ENCODE measurements at places on chromosomes 13 and 19.
A peak's percentile ranks its signal among the peaks of the same experiment; 100 is the strongest.

GRCh38 chr13:20565115-20565736 is 1.7 kb upstream of the IFT88 start:
- no peak for DNase-seq

DNA sequence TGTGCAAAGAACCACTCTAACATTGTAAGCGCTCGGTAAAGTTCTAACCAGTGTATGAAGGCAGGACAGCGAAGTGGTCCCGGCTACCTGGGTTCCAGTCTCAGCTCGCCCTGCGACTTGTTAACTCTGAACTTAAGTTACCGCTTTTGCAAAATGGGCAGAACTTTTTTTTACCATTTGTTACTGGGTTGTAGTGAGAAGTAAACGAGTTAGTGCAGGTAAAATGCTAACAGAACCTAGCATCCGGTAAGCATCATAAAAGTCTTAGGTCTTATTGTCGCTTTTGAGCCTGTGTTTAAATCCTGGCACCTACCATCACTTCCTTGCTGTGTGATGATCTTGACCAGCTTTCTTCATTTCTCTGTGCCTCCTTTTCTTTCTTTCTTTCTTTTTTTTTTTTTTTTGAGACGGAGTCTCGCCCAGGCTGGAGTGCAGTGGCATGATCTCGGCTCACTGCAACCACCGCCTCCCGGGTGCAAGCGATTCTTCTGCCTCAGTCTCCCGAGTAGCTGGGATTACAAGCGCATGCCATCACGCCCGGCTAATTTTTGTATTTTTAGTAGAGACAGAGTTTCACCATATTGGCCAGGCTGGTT is 734 bp upstream of the TRMT1 start:
- DNase-seq = no peak

- DNase-seq = no peak
Observed at GRCh38 chr13:44660050-44660449, 83.9 kb upstream of the TSC22D1 start.

DNA sequence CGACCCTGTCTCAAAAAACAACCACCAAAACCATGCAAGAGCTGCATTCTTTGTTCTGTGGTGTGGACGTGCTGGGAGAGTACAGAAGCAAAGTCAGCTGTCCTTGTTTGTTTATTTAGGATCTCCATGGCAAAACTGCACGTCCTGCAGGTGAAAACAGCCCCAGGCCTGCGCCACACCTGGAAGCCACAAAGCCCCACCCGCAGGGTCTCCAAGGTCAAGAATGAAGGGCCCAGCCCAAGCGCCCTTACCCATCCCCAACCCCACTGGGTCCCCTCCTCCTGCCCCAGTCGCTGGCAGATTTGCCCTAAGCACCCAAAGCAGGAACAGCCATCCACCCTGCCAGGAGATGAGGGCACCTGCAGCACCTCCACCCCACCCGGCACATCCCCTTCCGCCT is 10.5 kb downstream of the MBD3 start:
- DNase-seq = no peak

- DNase-seq = no peak
Observed at GRCh38 chr13:109428146-109428545, 358.2 kb downstream of the IRS2 start.

- peak; percentile 46 for DNase-seq
Observed at GRCh38 chr13:50129081-50129705, 113.9 kb downstream of the KCNRG start.

- DNase-seq = no peak
Observed at GRCh38 chr13:104526561-104526960, 1460.3 kb upstream of the SLC10A2 start.

DNA sequence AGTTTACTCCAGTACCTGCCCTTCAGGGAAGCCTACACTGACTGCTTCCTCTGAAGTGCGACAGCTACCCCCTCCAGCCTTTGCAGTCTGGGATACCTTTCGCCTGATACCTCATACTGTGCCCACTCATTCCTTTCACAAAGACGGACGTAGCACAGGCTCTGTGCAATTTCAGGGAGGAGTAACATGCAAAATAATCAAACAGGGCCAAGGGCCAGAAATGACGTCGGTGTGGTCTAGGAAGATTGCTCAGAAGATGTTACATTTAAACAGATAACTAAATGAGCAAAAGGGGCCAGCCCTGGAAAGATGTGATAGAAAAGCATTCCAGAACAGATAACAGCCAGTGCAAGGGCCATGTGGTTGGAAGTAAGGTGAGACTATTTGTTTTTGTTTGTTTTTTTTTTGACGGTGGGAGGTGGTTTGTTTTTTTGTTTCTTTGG is 6.6 kb upstream of the DDX39A start:
- no peak for DNase-seq

- peak; percentile 48 for DNase-seq
Observed at GRCh38 chr13:95624020-95624419, 20.5 kb downstream of the DZIP1 start.
